ENCODE measurements at places on chromosomes 4 and X. TPM values are rescaled to one million over a fixed set of nuclear protein-coding genes. Genes with fewer than 3 reads are reported as not detected.

- no peak for DNase-seq
Measured at GRCh38 chrX:12007881-12008280, 130.4 kb upstream of the FRMPD4 start.

DNA sequence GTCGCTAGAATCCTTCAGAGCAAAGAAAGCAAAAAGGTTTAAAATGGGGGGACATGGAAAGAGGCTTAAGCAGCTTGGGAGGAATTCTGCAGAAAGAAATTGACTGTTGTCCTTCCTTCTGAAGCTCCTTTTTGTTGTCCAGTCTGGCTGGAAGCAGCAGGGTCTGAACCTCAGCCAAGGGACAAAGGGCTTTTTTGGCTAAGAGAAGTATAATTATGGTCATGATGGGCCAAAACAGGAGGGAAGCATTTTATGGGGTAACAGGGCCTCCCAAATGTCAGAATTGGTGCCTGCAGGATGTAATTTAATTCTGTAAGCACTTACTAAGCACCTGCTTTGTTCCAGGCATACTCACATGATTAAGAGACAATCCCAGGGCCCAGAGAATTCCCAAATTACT is 74.2 kb upstream of the CPEB2 start:
- no peak for DNase-seq

DNA sequence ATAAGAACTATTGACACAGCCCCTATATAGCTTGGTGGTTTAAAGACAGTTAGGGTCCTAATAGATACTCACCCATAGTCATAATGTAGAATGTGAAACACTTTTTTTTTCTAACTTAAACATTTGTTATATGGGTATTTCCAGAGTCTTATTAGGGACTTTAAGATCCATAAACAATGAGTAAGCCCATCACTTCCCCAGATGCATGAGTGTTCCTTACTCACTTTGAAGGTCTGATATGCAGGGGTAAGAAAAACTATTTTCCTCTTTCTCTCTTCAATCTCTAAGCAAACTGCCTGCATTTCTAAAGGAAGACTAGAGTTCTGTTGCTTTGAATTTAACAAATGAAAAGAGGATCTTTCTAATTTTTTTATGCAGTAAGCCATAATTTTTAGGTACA is 443.6 kb upstream of the PITX2 start:
- no peak for DNase-seq

DNA sequence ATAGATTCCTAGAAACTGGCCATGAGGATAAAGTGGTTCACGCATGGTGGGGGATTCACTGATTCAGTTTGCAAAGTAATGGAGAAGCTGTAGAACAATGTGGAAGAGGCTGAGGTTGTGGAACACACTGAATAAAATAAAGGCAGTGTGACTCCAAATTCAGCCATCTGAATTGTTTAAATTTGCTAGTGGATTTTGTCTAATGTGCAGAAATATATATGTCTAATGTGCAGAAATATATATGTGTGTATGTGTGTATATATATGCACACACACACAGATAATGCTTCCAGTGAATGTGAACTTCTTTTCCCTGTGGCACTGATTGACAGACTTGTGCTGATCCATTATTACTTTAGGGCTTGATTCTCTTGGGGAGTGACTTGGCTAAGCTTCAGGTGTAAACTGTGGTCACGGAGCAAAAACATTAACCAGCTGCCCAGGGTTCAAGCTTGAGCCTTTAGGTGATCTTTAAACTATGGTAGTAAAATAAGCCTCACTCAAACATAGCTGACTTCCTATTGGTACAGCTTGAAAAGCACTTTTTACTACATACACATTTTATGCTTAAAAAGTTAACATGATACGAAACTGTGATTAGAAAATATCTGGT is 3.5 kb downstream of the STBD1 start:
- DNase-seq, result no peak

GRCh38 chrX:41314204-41314603 is 19.8 kb upstream of the DDX3X start:
- no peak for DNase-seq

DNA sequence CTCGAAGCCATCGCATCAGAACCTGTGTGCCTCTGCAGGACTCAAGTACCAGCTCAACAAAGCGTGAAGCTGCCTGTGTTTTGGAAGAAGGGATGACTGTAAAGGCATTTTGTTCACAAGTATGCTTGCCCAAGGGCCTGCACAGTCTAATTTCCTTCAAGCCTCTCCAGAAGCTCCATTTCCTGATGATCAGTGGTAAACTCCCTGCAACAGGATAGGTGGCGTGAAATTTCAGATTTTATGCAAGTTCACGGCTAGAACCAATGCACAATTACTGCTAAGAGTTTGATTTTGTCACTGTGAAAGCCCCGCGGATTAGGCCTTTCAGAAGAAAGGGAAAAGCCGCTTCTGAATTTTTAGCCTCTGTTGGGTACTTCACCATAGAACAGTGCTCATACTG is 89.2 kb upstream of the TAPT1 start:
- no peak for DNase-seq

DNA sequence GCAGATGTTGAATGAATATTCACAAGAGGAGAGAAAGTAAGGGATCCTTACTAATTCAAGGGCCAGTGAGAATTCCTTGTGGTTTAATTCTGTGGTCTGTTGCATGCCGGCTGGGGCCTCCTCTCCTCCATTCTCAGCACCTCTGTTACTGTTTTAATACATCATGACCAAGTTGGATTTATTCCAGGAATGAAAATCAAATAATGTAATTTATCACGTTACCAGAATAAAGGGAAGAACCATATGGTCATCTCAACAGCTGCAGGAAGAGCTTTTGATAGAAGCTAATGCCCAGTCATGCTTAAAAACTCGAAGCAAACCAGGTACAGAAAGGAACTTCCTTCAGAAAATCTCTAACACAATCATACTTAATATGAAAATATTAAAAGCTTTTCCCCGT is 54.1 kb downstream of the GRK4 start:
- DNase-seq, result no peak

DNA sequence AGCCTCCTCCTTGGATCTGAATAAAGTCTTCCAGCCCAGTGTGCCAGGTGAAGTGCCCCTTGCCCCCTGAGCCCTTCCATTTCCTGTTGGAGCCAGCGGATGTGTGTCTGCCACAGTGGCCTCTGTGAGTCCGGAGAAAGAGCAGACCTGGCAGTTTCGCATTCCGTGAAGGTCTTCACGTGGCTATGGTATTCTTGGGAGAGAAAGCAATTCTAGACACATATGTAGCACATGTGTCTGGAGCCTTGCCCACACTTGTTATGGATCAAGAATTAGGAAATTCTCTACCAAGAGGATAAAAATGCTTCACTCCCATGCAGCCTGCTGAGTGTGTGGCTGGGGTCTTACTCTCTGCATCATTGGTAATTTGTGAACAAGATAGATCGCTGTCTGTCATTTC is 130.9 kb downstream of the REPS2 start:
- no peak for DNase-seq

- no peak for DNase-seq
Measured at GRCh38 chr4:79472693-79473438, 64.8 kb upstream of the GK2 start.

DNA sequence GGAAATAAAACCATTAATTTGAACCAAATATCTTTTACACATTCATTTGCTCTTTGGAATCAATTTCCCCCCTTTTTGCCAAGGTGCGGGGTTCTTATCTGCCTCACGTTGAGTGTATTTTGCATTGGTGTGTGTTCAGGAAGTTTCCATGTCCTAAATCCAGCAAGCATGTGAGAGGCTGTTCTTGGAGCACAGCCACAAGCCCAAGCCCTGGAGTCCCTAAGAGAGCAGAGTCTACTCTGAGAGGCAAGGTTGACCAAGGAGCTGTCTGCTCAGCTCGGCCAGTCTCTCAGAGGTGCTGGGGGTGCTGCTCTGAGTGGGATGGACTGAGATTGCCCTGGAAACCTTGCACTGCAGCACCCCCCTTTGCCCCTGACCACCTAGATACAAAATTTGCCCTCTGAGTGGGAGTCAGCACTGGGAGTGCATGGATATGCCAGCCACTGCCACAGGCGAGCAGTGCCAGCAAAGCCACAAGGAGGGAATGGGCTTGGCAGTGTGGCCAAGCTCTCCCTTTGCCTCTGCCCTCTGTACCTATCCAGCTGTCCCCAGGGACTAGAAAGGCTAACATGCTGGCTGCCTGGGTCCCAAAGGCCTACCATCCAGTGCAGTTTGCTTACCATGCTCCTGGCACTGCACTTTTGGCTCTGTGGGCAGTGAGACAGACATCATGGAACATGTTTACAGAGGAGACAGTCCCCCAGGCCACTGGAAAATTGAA is 20.5 kb upstream of the FAM193A start:
- no peak for DNase-seq

DNA sequence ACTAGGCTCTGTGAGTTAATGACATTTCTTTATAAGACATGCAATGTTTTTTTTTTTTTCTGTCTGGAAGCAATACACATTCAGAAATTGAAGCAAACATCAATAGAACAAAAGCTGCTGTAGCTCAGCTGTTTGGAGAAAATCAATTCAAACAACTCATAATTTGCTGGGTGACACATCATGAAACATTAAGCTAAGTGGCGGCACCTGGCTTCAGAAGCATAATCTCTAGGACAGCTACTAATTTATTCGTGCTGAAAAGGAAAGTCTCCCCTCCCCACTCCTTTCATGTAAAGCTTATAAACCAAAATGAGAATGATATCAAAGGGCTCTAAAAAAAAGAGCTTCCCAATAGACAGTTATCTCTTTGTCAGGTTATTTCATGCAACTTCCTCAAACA is 73.9 kb downstream of the LUZP4 start:
- no peak for DNase-seq

DNA sequence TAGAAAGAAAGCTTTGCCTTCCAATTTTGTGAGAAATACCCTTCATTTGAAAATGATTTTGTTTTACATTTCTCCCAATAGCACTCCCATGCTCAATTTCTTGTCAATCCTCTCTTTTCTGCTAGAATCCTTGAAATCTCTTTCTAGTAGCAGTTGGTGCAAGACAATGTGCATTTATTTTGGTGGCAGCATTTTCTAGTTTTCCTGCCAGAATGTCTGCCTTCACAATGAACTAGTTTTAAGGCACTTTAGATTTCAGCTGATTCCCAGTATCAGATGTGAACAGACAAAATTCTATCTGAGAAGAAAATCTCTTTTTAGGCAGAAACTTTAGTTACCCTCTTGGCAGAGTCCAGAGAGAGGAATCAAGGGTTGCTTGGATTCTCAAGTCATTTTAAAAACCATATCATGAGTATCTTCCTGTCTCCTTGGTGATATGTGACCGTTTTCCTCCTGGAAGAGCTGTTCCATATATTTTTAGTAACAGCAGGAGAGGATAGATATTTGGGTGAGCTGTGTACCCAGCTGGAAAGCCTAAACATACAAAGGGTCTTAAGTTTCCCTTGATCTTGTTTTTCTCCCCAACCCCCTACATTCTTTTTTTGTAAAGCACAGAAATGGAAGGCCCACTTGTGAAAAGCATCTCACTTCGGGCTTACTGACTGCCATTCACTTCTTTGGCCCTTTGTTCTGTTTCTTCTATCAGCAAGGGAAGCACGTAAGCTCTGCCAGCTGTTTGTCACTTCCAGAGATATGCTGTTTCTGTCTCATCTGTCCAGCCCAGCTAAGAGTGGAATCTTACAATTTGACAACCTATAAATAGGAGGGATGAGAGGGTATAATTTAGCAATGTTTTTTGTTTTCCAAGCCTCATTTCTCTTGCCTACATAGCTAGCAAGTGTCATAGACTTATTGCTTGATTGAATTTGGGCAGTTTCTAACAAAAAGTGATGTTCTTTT is 38.7 kb downstream of the TSPAN7 start:
- DNase-seq, result no peak

DNA sequence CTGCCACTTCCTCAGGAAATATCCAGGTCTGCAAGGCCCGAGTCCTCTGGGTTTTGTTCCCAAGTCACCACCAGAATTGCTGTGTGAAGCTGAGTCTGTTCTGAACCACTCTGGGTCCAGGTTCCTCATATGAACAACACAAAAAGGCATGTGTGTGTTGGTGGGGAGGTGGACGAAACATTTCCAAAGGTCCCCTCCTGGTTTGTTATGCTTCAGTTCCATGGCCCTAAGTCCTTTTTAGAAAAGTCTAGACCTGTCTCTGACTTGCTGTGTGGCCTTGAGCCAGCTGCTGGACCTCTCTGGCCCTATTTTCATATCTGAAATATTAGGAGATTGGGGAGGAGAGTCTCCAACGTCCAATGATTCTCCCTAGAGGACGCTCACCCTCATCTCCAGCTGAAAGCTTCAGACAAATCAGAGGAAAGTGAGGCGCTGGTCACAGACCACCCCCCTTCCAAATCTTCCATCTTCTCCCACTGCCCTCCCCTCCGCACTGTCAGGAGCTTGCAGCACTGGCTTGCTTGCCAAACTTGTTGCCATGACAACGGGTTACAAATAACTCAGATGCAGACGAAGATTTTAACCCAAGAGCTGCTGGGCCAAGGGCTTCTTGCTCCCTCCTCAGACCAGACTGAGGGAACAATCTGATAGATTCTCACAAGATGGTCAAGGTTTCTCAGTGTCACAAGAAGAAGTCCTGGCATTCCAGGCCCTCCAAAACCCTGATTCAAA is 64.5 kb downstream of the SMC1A start:
- DNase-seq, result no peak

DNA sequence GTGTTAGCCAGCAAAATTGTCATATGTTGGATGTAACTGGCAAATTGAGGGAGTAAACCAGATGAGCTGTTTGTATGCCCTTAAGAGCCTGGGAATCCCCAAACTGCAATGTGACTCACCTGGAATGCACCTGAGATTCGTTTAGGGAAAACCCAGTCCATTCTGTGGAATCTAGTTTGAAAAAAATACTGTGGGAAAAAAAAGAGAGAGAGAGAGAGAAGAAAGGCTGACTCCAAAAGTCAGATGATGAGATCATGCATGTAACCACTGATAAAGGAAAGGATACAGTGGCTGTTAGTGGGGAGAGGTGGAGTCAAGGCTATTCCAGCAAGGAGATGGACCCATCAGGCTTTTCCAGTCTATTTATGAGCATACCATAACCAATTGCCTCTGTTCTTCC is 48.5 kb downstream of the SLC9A7 start:
- DNase-seq, result no peak

GRCh38 chrX:13808865-13809264 is 8.0 kb downstream of the GPM6B start:
- DNase-seq, result no peak

GRCh38 chrX:145623453-145623852 is 194.2 kb upstream of the SLITRK2 start:
- DNase-seq, result no peak

The NALF2 gene
- not detected for total RNA-seq

The GAGE13 gene
- not detected for total RNA-seq

The ELOVL6 gene
- total RNA-seq, result 2.7 TPM

The CSAG1 gene
- total RNA-seq, result not detected

The SLC7A11 gene
- total RNA-seq, result 0.99 TPM

The HMGN5 gene
- 5.5 TPM for total RNA-seq

The DRD5 gene
- not detected for total RNA-seq

The GPRASP2 gene
- 4.7 TPM for total RNA-seq

The FAT4 gene
- 83.7 TPM for total RNA-seq

The P2RY8 gene
- total RNA-seq, result 4.2 TPM

The EGFL6 gene
- total RNA-seq, result not detected

The SHISA3 gene
- 30.1 TPM for total RNA-seq

The MAGEA8 gene
- not detected for total RNA-seq

The ENPEP gene
- 0.68 TPM for total RNA-seq

The DCAF12L2 gene
- total RNA-seq, result 0.14 TPM

The SLC39A8 gene
- total RNA-seq, result 5.1 TPM
